Non-pigmented ciliary epithelial cell (primary cell): ENCODE measurements at places on chromosomes 16 and 17.

DNA sequence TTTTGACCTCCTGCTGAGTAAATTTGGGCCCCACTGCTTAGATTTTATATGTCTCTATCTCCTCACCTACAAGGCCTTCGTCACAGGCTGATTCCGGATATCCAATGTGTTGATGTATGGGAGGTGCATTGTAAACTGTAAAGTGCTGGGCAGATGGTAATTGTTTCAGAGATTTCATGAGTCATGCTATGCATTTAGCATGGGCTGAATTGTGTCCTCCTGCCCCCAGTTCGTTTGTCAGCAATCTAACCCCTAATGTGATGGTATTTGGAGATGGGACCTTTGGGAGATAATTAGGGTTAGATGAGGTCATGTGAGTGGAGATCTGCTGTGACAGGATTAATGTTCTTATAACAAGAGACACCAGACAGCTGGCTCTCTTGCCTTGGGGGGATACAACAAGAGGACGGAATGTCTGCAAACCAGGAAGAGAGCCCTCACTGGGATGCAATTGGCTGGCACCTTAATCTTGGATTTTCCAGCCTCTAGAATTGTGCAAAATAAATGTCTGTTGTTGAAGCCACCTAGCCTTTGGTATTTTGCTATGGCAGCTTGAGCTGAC is 101.8 kb upstream of the NLRP1 start:
- no peak for DNase-seq

GRCh38 chr16:86826941-86827340 is 248.6 kb downstream of the FOXL1 start:
- no peak for DNase-seq

DNA sequence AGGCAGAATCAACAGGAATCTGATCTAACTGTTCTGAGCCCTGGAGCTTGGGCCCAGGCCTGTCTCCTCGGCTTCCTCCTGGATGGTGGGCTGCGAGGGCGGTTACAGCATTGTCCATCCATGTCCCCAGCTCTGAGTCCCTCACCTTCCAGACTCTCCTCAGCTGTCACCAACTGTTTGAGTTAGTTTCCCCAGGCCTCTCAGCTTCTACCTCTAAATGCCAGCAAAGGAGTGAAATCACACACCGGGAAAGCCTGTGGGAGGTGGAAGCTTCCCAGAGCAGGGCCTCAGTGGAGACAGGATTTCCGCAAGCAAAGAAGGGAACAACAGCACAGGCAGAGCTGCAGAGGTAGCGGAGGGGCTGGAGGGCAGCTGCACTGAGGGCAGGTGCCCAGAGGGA is 9.4 kb upstream of the PRPSAP2 start:
- DNase-seq: no peak

GRCh38 chr17:35376245-35376644 is 2.8 kb upstream of the SLFN11 start:
- DNase-seq: no peak

DNA sequence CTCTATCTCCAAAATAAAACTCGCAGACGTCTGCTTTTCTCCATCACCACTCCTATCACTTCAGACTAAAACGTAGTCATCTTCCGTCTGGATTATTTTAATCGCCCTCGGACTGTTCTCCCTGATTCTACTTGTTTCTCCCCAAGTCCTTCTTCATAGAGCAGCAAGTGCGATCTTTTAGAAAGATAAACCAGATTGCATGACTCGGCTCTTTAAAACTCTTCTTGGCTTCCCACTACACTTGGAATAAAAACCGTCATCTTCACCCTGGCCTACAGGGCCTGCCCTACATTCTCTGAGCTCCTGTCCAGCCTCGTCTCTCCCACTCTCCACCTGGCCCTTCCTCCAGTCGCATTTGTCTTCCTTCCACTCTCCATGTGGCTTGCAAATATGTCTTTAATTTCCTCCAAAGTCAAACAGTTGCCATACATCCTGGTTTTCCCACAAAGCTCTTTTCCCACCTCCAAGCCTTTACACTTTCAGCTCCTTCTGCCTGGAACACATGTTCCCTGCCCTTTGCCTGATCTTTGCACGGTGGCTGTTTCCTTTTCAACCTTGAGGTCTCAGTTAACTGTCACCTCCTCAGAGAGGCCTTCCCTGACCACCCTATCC is 70.5 kb upstream of the DHX40 start:
- no peak for DNase-seq

DNA sequence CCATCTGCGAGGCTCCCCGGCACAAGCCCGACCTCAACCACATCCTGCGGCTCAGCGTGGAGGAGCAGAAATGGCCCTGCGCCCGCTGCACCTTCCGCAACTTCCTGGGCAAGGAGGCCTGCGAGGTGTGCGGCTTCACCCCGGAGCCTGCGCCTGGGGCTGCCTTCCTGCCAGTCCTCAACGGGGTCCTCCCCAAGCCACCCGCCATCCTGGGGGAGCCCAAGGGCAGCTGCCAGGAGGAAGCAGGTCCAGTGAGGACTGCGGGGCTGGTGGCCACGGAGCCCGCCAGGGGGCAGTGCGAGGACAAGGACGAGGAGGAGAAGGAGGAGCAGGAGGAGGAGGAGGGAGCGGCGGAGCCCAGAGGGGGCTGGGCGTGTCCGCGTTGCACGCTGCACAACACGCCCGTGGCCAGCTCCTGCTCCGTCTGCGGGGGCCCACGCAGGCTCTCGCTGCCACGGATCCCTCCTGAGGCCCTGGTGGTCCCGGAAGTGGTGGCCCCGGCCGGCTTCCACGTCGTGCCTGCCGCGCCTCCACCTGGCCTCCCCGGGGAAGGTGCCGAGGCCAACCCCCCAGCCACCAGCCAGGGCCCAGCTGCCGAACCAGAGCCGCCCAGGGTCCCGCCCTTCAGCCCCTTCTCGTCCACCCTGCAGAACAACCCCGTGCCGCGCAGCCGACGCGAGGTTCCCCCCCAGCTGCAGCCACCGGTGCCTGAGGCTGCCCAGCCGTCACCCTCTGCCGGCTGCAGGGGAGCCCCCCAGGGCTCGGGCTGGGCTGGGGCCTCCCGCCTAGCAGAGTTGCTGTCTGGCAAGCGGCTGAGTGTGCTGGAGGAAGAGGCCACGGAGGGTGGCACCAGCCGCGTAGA is 13.1 kb upstream of the PRR35 start:
- DNase-seq: no peak

GRCh38 chr16:52016387-52016786 is 530.6 kb downstream of the TOX3 start:
- DNase-seq: no peak

DNA sequence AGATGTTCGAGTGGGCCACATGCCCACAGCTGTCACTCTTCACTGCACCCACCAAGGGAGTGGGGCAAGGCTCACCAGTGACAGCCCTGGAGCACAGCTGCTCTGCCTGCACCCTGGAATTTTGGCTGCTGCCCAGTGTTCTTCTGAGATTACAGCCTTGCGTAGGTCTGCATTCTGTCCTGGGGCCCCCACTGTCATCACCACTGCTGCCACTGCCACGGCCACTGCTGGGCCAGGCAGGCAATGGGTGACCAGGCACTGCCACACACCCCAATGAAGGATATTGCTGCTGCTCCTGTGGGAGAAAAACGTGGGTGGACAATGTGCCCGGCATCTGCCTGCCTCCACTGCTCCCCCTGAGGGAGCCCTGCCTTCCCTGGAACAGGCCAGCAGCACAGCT is 1717.0 kb downstream of the TP53TG3F start:
- DNase-seq: no peak

DNA sequence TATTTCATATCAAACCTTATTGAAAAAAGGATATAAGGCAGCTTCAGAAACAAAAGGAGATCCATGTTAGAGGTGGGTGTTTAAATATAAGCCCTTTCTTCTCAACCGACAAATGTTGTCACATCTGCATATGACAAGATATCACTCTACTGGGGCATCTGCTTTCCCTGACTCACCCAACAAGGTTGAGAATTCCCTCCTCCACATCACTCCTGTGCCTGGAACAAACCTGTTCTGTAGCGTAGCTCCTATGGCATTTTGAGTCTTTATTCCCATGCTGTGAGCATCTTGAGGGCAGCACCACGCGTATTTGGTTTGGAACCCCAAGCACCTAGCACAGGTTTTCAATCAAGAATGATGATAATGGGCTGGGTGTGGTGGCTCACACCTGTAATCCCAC is 59.4 kb upstream of the ZFHX3 start:
- no peak for DNase-seq

- peak; percentile 14 for DNase-seq
Measured at GRCh38 chr16:55437625-55438024, 41.4 kb upstream of the MMP2 start.

GRCh38 chr17:77312786-77313599 is 172.2 kb downstream of the SEC14L1 start:
- DNase-seq: no peak

GRCh38 chr16:81921085-81921814 is 90.0 kb downstream of the SDR42E1 start:
- no peak for DNase-seq

DNA sequence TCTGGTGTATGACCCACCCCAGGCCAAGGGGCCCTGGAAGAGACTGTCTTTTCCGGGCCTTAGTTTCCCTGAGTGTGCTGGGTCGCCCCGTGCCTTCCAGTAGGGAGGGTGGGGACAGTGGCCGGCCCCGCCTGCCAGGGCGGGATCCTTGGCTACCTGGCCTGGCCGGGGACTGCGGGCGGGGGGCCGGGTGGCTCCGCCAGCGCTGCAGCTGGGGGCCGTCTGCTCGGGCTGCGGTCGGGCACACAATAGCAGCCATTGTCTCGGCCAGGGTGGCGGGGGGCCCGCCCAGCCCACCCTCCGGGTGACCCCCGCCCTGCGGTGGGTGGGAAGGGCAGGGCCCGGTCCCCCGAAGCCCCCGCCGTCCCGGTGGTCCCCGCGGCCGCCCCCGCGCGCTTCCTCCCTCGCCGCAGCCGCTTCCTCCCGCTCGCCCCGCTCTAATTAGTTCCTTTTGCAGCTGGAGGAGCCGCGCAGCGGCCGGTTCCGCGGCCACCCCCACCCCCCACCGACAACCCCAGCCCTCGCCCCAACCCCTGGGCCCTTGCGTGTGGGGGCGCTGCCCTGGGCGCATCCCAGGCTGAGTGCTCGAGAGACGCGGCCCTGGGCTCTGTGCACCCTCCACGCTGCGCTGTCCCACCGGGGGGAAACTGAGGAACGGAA is 11.6 kb downstream of the GLIS2 start:
- DNase-seq: no peak

- no peak for DNase-seq
Measured at GRCh38 chr17:69577098-69577497, 162.6 kb downstream of the MAP2K6 start.

- DNase-seq: no peak
Measured at GRCh38 chr16:81539009-81539758, 94.6 kb downstream of the CMIP start.

DNA sequence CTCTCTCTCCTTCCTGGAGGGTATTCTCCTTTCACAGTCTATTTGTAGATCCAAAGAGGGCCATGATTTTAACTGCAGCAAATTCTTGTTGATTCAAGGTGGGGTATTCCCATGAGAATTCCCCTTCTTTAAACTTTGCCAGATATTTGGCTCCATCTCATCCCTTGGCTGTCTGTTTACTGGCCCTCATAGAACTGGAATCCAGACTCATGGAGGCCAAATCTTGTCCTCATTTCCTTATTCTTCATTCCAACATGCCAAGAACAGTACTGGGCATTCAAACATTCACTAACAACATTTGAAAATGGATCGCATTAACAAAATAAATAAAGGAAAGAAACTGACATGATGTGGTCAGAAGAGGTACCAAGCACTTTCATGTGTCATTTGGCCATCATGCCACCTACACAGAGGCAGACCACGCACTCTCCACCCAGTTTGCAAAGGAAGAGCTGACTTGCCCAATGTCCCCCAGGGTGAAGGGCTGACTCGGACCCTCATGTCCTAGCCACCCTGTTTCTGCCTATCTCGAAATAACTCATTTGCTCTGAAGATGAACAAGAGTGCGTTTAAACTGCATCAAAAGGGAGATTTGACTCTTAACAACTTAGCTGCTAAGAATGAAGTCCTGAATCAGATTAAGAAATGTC is 23.1 kb upstream of the SLC35B1 start:
- DNase-seq: no peak

- no peak for DNase-seq
Measured at GRCh38 chr16:19114359-19115147, 789 bp downstream of the ITPRIPL2 start.

GRCh38 chr16:12680531-12680930 is 123.2 kb downstream of the CPPED1 start:
- DNase-seq: no peak

- no peak for DNase-seq
Measured at GRCh38 chr17:48053758-48054237, 5.6 kb downstream of the NFE2L1 start.

DNA sequence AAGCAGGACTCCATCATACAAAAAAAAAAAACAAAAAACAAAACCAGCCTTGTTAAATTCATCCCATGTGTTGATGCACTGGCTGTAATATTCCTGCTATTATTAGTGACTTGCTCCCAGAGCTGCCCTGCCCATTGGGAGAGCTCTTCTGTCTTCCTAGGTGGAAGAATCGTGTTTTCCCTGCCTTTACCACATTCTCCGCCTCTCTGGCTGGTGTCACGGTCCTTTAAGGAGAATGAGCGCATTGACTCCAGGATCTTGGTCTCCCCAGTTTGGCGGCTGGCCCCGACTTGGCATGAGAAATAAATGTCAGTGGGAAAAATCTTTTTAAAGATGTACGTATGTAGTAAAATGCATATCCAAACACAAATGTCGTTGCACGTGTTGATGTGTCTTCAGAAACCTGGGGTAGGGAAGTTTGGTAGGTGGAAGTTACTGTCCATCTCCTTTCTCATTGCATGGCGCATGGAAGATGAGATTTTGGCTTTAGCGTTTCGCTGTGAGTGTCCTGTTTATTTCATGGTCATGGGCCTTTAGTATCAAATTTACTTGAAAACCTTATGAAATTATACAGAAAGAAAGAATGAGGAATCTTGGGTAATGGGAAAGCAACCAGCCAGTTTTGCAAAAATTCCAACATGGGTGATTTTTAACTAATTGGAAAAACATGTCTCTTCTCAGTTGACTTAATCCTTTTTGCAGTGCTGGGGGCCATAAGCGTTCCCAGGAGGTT is 15.5 kb downstream of the RMI2 start:
- no peak for DNase-seq
